Activated naive CD4-positive, alpha-beta T cell (primary cell): ENCODE measurements at places on chromosomes 2 and 18.

- DNase-seq = no peak
Observed at GRCh38 chr2:149213764-149214493, 116.5 kb upstream of the LYPD6 start.

- DNase-seq = no peak
Observed at GRCh38 chr18:57337890-57338289, 14.5 kb upstream of the ST8SIA3 start.

- no peak for DNase-seq
Observed at GRCh38 chr2:183339311-183339710, 215.1 kb downstream of the NUP35 start.

- no peak for DNase-seq
Observed at GRCh38 chr2:85066874-85067351, 66.3 kb upstream of the TCF7L1 start.

DNA sequence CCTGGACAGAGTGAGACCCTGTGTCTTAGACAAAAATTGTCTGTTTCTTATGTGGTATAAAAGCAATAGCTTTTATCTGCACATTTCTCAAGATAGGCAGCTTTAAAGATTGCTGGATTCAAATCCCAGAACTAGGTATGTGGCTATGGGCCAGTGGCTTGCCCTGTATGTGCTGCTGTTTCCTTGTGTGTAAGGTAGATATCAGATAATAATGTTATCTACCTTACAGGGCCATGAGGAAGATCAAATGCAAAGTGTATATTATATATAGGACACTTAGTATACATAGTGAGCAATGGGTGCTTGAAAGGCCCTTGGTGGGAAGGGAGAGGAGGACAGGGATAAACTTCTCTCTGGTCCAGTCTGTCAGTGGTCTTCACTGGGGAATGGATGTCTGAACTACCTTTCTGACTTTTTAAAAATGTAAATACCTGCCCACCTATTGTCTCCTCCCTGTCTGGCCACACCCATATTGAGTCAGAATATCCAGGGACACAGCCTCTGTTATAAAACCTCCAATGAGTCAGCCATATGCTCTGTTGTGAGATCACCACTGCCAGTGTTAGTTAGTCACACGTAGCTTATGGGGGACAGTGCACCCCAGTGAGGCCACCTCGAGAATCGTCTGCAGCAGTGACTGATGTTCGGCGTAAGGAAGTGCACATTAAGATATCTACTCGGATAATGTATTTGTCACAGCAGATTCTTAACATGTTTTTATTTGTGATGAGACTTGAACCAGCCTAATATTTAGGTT lies 383.4 kb downstream of the PTPRM start:
- DNase-seq = no peak

- no peak for DNase-seq
Observed at GRCh38 chr2:225670111-225670974, 270.8 kb downstream of the NYAP2 start.

- no peak for DNase-seq
Observed at GRCh38 chr2:101706819-101707177, 9.3 kb downstream of the MAP4K4 start.

DNA sequence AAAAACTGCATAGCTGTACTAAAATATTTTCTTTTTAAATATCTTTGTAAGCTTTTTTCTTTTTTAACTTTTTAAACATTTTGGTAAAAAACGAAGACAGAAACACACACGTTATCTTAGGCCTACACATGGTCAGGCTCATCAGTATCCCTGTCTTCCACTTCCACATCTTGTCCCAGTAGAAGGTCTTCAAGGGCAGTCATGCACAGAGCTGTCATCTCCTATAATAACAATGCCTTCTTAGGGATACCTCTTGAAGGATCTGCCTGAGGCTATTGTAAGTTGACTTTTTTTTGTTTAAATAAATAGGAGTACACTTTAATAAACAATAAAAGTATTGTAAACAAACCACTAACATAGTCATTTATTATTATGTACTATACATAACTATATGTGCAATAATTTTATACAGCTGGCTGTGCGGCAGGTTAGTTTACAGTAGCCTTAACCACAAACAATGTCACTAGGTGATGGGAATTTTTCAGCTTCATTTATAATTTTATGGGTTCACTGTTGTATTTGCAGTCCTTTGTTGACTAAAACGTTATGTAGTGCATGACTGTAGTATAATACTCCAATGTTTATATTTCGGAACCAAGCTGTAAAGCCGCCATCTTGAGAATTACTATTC lies 124.4 kb downstream of the MAP4K4 start:
- no peak for DNase-seq
